ENCODE measurements at places on chromosomes 16 and 17.

DNA sequence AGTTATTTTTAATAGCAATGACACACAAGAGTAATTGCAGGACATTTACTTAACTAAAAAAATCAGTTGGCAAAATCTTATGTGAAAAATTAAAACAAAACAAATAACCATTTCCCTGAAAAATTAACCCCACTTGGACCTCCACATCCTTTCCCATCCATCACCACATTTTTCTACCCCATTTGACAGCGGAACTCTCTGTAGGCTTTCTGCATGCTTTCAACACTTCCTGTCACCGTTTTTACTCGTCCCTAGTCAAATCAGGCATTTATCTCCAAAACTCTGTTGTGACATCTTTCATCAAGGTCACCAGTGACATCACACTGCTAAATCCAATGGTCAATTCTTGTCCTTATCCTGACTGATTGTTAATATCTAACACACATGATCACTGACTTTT lies 27.5 kb downstream of the KCNJ16 start:
- no peak for DNase-seq

DNA sequence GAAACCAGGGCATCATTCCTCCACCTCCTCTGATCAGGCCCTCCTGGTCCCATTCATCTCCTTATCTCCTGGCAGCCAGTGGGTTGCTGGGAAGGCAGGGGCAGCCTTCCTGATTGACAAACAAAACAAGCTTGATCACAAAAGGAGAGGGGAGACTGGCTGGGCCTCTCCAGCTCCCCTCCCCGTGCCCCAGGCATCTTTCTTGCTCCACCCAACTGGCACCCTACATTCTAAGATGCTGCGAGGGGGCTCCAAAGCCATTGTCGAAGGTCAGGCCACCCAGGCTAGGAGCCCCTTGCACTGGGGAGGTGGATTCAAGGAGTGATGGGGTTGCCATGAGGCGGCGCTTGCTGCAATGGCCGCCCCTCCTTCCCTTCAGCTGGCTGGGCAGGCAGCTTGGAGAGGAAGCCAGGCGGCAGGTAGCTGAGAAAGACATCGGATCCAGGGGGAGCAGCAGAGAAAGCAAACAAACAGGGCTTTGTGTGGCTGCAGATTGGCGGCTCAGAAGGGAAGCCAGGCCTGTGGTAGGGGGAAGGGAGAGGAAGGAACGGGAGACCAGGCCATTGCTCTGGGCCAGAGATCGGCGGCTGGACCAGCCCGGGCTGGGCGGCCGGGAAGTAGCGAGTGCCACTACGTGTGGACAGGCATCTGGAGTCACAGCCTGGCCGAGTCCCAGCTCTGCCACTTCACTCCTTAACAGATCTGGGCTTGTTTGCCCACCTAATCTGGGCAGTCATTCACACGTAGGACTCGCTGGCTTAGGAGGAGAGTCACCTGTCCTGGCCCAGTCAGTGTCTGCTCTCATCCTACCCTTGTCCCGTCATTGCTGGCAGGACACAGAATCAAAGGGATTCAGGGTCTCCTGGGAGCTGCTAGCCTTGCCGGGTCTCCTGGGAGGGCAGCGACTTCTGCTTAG lies 12.3 kb downstream of the RAI1 start:
- DNase-seq: no peak

- DNase-seq: no peak
Observed at GRCh38 chr16:3915426-3916260, 35.1 kb upstream of the CREBBP start.

DNA sequence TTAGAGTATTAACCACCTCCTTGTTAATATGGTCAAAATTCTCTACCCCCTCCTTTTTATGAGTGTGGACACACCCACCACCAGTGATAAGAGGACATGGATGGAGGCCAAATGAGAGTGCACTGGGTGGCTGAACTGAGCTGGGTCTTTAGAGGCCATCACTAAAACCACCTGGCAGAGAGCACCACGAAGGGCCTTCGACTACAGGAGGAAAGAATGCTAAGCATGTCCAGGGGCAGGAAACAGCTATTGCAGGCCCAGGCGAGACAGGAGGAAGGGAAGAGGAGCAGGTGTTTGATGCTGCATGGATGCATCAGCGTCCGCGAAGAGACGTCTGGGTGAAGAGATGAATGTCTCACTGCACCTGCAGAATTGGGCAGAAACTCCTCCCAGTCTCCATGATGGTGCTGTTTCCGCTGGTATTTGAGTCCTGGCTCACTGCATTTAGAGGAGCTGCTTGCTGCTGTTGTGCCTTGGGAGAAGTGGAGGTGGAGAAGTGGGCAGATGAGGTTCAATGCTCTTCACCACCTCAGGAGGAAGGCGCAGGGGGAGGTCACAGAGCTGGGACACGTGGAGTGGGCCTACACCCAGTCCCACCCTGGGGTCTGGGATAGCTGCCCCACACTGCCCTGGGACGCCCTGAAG lies 33.2 kb downstream of the SPHK1 start:
- no peak for DNase-seq

DNA sequence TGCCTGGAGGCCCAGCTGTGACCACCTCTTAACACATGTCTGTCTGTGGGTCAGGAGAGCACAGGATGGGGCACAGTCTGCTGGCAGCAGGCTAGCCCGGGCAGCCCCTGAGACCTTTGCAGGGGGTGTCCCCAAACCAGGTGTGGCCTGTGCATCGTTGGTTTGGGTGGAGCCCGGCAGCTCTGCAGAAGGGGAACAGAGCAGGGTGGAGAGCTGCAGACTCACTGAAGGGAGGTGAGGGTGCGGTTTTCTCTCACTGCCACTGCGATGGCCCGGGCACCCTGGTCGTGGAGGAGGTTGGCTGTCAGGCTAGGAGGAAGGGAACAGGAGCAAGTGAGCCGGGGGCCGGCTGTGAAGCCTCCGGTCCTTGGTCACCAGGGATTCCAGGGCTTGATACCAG lies 28.8 kb downstream of the NLRC3 start:
- DNase-seq: no peak

DNA sequence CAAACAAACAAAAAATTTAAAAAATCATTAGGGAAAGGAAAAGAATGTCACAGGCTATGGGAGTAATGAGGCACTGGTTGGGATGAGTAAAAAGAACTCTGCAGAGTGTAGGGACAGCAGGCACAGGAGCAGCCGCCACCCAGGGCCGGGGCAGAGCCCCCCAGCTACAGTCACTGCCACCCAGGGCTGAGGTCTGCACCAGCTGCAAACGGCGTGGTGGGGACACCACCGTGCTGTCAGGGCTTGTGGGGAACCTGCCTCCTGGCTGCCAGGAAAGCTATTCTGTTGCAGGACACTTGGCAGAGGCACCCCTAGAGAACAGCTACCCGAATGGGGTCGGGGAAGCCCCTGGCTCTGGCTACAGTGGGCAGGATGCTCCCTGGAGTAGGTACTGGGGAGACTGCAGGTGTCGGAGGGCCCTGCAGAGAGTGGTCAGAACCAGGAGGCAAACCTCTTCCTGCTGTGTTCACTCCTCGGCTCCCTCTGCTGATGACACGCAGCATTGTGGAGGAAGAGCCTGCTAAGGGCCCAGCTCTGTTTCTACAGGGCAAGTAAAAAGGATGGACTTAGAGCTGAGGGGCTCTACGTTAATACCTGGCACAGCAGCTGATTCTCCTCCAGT lies 32.3 kb upstream of the CAPN15 start:
- peak; percentile 66 for DNase-seq

GRCh38 chr16:87924811-87925670 lies 11.3 kb downstream of the CA5A start:
- DNase-seq: no peak

Measured in GM12865 (cell line).